Type B pancreatic cell (in vitro differentiated cells): ENCODE measurements at places on chromosomes 5 and 9. TPM values are rescaled to one million over a fixed set of nuclear protein-coding genes. Genes with fewer than 3 reads are reported as not detected.

PCDHGA9 gene
- total RNA-seq = 0.97 and 2.2 TPM in 2 replicates

TMEM232 gene
- 2.4 and 6.9 TPM in 2 replicates for total RNA-seq

ACOT12 gene
- 0.46 and 0.74 TPM in 2 replicates for total RNA-seq

SPATA31A3 gene
- total RNA-seq = not detected in 2 replicates

RAPGEF6 gene
- 15.6 and 23.4 TPM in 2 replicates for total RNA-seq

NSMF gene
- 51.2 and 67.8 TPM in 2 replicates for total RNA-seq

GABBR2 gene
- 6.3 and 6.4 TPM in 2 replicates for total RNA-seq

LOX gene
- total RNA-seq = 0.90 and 6.6 TPM in 2 replicates

IFNA2 gene
- total RNA-seq = not detected in 2 replicates

NKD2 gene
- total RNA-seq = 23.3 and 24.3 TPM in 2 replicates

- peaks cover 2% of the 10 kb centered on the region for H3K4me1 ChIP-seq
Observed at GRCh38 chr9:12935714-12936113, 160.9 kb downstream of the LURAP1L start.

DNA sequence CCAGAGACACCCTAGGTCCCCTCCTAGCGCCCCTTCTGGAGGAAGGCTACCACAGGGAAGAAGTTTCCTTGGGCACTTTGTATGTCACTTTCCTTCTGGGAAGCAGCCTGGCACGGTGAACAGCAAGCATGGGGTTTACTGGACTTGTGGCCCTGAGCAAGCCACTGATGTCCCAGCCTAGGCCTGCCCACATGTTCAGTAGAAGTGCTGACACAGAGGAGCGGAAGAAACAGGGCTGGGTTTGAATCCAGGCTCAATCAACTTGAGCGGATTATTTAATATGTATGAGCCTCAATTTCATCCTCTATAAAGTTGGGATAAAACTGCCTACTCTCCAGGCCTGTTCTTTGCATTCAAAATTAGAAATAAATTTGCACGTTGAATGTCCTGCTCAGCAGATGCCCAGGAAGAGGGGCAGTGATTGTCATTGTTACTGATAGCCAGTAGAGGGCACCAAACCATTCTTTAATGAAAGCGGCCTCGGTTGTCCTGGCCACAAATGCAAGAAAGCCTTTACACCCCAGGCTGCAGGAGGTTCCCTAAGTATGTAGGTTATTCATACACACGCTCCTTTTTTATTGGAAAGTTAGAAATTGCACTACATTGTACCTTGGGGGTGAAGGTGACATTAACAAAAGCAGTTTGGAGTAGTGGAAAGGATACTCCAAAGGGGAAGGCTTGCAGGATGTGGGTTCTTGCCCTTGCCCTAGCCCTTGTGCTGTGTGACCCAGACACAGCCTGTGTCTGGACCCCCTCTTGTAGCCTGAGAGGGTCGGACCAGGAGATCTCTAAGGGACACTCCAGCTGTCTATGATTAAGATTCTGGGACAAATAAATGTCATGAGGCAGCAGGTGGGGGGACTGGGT, 13.4 kb upstream of the XPA start:
- H3K36me3 ChIP-seq = no peaks in the 10 kb centered on the region
- no peak overlapping the region for H3K27ac ChIP-seq
- peaks cover 8% of the 10 kb centered on the region for H3K4me1 ChIP-seq
- DNase-seq = no peak
- peaks cover 40% of the 10 kb centered on the region for H3K27me3 ChIP-seq

DNA sequence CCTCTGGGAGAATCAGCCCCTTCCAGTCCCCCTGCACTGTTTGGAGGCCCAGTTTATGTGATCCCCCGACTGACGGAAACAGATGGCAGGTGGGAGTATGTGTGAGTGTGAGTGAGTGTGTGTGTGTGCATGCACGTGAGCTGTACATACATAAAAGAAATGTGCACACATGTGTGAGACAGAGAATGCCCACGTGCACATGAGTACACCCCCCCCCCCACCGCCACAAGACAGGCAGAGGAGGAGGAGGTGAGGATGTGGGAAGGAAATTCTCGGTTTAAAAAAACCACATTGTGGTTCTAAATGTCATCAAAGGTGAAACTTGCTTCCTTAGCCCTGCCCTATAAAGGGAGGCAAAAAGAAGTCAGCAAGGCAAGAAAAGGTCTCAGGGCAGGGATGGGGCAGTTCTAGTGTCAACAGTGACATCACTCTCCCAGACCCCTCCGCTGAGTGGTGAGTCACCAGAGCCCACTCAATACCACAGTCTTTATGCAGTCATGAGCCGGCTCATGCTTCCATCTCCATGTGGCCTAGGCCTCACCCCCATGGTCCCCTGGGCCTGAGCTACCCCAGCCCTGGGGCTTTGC, 79.2 kb upstream of the HSPA9 start:
- peak overlapping the region; percentile 51 for H3K27ac ChIP-seq
- no peaks in the 10 kb centered on the region for H3K36me3 ChIP-seq
- H3K4me3 ChIP-seq = no peak overlapping the region

DNA sequence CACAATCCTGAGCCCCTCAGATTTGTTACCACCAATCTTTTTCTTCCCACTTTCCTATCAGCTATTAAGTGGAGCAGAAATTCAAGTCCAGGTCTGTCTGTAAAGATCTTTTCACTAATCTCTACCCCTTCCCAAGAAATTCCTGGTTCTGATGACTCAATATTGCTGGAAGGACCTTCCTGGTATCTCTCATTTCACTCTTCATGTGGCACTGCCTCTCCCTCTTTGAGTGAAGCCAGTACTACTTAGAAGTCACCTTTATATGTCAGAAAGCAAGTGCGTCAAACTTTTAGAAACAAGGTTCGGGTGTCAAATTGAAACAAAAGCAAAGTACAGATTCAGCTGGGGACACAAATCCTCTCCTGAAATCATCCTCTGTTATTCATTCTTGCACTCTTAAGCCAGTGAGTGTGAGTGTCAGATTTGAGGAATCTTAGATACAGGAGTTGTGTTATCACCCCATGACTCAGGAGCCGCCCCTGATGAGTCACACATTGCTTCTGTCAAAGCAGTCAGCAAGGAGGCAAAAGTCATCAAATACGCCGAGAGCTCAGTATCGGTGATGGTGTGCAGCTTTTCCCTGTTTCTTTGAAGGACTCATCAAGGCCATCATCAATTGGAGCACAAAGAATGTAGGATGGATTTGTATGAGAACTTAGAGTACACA, 313.0 kb downstream of the CETN3 start:
- no peak for DNase-seq
- no peak overlapping the region for H3K4me3 ChIP-seq
- H3K4me1 ChIP-seq = no peaks in the 10 kb centered on the region
- no peaks in the 10 kb centered on the region for H3K27me3 ChIP-seq
- H3K36me3 ChIP-seq = no peaks in the 10 kb centered on the region

DNA sequence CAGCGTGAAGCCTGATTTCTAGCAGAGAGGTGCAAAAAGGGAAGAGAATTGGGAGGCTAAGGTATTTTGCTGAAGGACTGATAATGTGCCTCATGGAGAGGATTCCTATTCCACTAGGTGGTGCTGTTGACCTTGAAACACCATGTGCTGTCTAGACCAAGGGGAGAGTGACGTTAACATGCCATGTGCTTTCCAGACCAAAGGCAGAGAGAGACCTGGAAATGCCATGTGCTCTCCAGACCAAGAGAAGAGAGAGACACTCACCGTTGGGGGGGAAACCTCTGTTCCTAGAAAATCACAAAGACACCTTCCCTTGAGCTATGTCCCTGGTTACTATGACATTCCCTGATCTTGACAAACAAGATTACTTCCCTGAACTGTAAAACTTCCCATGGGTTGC, 286.0 kb upstream of the TUSC1 start:
- H3K4me3 ChIP-seq = no peak overlapping the region
- H3K27ac ChIP-seq = no peak overlapping the region
- no peak for DNase-seq
- H3K4me1 ChIP-seq = no peaks in the 10 kb centered on the region

GRCh38 chr9:116800885-116801284, 113.8 kb downstream of the TRIM32 start:
- peaks cover 3% of the 10 kb centered on the region for H3K36me3 ChIP-seq
- peaks cover 5% of the 10 kb centered on the region for H3K4me1 ChIP-seq
- no peaks in the 10 kb centered on the region for H3K27me3 ChIP-seq
- no peak for DNase-seq
- no peak overlapping the region for H3K4me3 ChIP-seq

DNA sequence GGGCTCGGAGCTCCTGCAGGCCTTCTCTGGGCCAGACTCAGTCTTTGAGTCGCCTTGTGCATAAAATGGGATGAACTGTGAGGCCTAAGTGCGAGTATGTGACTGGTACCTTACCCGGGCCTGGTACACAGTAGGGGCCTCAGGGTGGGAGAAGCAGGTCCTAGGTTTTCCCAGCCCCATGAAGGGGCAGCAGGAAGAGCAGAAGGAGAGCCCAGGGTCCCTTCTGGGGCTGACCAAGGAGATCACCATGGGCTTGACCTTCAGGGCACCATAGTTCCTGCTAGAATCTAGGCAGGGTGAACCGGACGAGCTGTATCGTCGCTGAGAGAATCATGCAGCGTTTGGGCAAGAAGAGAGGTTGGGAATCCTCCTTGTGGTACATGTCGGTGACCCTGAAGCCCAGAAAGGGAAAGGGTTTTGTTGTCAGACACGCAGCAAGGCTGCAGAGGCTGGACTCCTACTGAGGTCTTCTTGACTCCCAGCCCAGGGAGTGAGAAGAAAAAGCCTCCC, 373 bp upstream of the PHYKPL start:
- H3K27me3 ChIP-seq = no peaks in the 10 kb centered on the region
- peak overlapping the region; percentile 61 for H3K27ac ChIP-seq
- H3K4me3 ChIP-seq = peak overlapping the region; percentile 79
- H3K36me3 ChIP-seq = peaks cover 22% of the 10 kb centered on the region
- no peak for DNase-seq

DNA sequence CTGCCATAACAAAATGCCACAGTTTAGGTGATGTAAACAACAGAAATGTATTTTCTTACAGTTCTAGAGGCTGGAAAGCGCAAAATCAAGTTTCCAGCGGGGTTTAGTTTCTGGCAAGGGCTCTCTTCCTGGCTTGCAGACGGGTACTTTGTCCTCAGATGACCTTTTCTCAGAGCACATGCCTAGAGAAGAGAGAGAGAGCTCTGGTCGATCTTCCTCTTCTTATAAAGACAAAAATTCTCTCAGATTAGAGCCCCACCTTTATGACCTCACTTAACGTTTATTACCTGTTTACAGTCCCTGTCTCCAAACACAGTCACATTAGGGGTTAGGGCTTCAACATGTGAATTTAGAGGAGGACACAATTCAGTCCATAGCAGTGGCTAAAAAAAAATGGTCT, 119.7 kb downstream of the CETN3 start:
- H3K4me1 ChIP-seq = peaks cover 4% of the 10 kb centered on the region
- H3K36me3 ChIP-seq = no peaks in the 10 kb centered on the region
- DNase-seq = no peak
- no peak overlapping the region for H3K27ac ChIP-seq
- no peaks in the 10 kb centered on the region for H3K27me3 ChIP-seq

DNA sequence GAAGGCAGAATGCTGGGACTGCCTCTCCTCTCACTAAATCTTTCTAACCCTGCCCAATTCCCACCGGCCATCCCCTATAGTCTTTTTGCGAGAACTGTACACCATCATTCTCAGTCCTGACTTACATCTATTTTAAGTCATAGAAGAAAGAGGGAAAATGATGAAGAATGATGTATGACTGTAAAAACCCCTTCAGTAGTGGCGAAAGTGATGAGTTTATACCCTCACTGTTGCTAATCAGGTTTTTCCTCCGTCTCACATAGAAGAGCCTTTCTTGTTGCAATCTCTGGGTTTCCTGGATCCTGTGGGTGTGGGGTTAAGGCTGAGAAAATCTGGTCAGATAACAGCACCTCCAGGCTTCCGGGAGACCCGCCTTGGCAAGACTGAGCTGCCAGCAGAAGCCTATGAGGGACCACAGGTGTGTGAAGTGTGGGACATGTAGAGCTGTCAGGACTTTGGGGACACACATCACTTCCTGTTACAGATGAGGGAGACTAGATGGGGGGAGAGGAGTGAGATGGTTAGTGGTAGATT, 147.1 kb upstream of the SLC12A2 start:
- H3K4me3 ChIP-seq = peak overlapping the region; percentile 70
- H3K27me3 ChIP-seq = no peaks in the 10 kb centered on the region
- peaks cover 28% of the 10 kb centered on the region for H3K4me1 ChIP-seq
- H3K36me3 ChIP-seq = peaks cover 6% of the 10 kb centered on the region

- no peak overlapping the region for H3K27ac ChIP-seq
- DNase-seq = no peak
- no peaks in the 10 kb centered on the region for H3K4me1 ChIP-seq
- no peak overlapping the region for H3K4me3 ChIP-seq
- H3K27me3 ChIP-seq = peaks cover 4% of the 10 kb centered on the region
Observed at GRCh38 chr5:99104538-99105132, 175.8 kb upstream of the CHD1 start.

GRCh38 chr5:141850786-141851185, 27.4 kb downstream of the PCDH1 start:
- peak overlapping the region; percentile 83 for H3K4me3 ChIP-seq
- peak overlapping the region; percentile 79 for H3K27ac ChIP-seq
- H3K4me1 ChIP-seq = peaks cover 20% of the 10 kb centered on the region
- no peaks in the 10 kb centered on the region for H3K36me3 ChIP-seq
- no peak for DNase-seq

GRCh38 chr5:153459051-153459743, 31.3 kb upstream of the GRIA1 start:
- H3K4me1 ChIP-seq = no peaks in the 10 kb centered on the region
- H3K36me3 ChIP-seq = no peaks in the 10 kb centered on the region
- no peak overlapping the region for H3K27ac ChIP-seq
- DNase-seq = no peak
- H3K4me3 ChIP-seq = no peak overlapping the region

DNA sequence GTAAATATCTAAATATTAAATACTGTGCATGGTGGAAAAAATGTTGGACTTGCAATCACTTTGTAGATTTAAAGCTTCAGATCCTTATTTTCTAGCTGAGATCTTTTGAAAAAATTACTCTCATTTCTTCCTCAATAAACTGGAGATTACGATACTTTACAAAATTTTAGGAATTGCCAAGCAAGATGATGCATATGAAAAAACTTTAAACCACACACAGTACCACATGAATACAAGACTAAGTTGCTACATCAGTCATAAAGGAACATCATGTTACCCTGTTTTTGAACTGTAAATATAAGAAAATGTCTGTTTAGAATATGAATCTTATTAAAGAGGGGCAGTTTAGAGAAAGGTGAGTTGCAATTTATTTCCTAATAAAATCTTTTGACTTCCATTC, 703.6 kb upstream of the NUDT12 start:
- no peak overlapping the region for H3K4me3 ChIP-seq
- no peak for DNase-seq
- H3K36me3 ChIP-seq = no peaks in the 10 kb centered on the region
- H3K27ac ChIP-seq = no peak overlapping the region
- peaks cover 21% of the 10 kb centered on the region for H3K4me1 ChIP-seq

GRCh38 chr9:11001546-11001945, 388.7 kb upstream of the PTPRD start:
- no peaks in the 10 kb centered on the region for H3K27me3 ChIP-seq
- peaks cover 4% of the 10 kb centered on the region for H3K4me1 ChIP-seq
- H3K36me3 ChIP-seq = no peaks in the 10 kb centered on the region
- no peak overlapping the region for H3K4me3 ChIP-seq
- DNase-seq = no peak
- no peak overlapping the region for H3K27ac ChIP-seq

GRCh38 chr9:135959814-135960213, 1.4 kb downstream of the UBAC1 start:
- H3K27me3 ChIP-seq = no peaks in the 10 kb centered on the region
- peaks cover 28% of the 10 kb centered on the region for H3K4me1 ChIP-seq
- no peak for DNase-seq
- peak overlapping the region; percentile 90 for H3K4me3 ChIP-seq
- peak overlapping the region; percentile 76 for H3K27ac ChIP-seq

GRCh38 chr9:124188331-124189110, 69.2 kb upstream of the NEK6 start:
- no peak overlapping the region for H3K27ac ChIP-seq
- DNase-seq = peak; percentile 43
- no peaks in the 10 kb centered on the region for H3K36me3 ChIP-seq
